HS-5 (cell line): ENCODE measurements at places on chromosomes 3 and 15.

- DNase-seq: no peak
Observed at GRCh38 chr3:165920984-165921383, 83.8 kb upstream of the BCHE start.

- no peak for DNase-seq
Observed at GRCh38 chr3:67418426-67419217, 235.8 kb downstream of the SUCLG2 start.

GRCh38 chr15:72591361-72591760, 63.1 kb upstream of the GOLGA6B start:
- DNase-seq: no peak

DNA sequence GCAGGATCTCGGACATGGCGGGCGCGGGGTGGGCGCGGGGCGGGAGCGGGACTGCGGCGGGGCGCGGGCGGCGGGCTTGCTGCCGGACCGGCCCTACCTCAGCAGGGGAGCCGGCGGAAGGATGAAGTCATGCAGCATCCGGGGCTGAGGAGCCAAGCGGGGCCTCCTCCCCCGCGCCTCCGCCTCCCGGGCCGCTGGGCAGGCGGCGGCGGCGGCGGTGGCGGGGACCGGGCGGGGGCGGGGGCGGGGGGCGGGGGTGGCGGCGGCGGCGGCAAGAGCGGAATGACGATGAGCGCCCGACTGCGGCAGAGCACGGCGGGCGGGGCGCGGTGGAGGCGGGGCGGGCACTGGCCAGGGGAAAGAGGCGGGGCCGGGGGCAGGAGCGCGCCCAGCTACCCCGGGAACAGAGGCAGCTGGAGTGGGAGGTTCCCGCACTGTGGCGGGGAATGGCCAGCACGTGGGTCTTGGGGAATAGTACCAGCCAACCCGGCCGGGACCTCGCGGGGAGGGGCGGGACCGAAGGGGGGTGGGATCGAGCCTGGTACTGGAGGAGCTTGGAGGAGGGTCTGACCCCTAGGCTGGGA, at the start of gene CAMK2N2:
CAMK2N2 (minus strand) TSS at position 284 of the 584 bp plus-strand sequence; CDS start at position 16, 268 bp downstream.
- DNase-seq: peak; percentile 45

DNA sequence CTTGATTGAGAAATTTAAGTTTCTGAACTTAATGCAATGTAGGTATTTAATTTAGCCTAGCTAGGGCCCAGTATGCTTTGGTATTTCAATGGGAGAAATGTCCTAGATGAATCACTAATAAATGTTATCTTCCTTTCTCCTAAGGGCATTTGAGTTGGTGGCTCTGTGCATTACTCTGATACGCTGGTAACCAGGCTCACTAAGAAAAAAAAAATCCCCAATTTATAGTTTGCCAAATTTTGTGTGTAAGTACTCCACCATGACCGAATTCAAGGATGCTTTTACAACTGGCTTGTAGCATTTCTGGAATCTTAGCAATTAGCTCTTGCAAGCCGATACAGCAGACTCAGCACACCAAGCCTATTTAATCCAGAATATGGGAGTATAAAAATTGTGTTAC, 94.6 kb upstream of the LPP start:
- DNase-seq: no peak

DNA sequence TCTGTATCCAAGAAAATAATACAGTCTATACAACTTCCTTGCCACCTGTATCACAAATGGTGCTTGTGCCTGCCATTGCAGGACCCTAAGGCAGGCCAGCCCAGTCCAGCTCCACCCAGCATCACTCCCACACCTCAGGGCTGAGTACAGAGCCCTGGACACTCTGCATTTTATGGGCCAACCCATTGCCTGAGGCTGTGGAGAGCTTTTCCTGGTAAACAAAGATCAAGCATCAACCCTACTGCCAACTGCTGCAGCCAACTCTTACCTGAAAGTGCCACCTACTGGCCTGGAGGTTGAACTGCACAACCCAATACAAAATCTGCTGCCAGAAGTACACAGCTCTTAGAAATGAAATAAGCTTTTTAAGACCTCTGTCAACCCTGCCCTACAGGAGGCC, 1082.2 kb downstream of the NAALADL2 start:
- DNase-seq: no peak

- no peak for DNase-seq
Observed at GRCh38 chr3:52636673-52637072, 49.0 kb downstream of the PBRM1 start.

DNA sequence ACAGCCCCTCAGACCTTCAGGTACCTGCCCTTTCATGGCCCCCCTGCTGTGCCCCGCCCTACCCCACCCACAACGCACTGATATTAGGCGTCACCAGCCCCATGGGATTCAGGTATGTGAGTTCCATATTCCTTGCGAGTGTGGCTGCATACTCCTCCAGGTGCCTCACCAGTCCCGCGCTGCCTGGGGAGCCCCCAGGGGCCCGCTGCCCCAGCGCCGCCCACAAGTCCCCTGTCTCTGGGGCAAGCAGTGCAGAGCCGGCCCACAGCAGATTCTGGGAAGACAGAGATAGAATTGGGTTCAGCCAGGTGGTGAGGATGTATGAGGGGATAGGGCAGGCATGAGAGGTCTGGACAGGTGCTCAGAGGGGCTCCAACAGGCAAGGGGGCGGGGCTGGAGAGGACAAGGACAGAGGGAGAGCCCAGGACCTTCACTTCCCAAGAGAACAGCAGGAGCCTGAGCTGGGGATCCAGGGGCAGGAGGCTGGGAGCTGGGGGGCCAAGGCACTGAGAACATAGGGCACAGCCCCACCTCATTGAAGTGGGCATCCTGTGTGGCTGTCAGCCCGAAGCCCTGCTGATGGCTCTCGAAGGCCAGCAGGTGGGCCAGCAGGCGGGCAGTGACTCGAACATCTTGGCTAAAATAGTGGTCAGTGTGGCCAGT, 13.1 kb upstream of the SLC26A6 start:
- no peak for DNase-seq
